ENCODE measurements at places on chromosomes 16 and 17.

- DNase-seq, result no peak
Observed at GRCh38 chr16:54627616-54628015, 303.0 kb upstream of the IRX5 start.

DNA sequence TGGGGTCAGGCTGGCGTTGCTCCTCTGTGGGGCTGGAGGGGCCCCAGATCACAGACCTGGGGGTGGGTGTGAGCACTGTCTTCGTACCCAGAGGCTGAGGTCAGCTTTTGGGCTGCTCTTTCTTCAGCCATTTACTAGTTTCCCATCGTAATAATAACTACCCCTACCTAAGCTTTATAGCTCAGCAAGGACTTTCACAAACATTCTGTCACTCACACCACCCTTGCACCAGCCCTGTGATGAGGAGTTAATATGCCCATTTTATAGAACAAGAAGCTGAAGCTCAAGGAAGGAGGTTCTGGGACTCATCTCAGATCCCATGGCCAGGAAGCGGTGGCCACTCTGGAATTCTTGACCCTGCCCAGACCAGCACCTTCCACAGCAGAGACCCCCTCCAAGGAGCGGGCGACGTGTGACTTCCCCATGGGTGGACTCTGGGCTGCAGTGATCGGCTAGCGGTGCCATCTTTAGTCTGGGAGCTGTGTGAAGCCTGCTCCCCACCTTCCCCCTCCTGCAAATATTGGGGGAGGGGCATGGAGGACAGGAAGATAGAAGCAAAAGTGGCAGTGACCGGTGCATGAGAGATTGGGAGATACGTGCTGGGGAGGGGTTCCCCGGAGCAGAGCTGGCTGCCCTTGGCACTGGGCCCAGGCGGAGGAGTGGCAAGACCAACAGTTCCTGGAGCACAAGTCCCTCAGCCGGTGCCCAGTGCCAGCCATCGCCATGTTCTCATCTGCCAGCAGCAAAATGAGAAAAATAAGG, 81.8 kb upstream of the TOB1 start:
- DNase-seq, result no peak

DNA sequence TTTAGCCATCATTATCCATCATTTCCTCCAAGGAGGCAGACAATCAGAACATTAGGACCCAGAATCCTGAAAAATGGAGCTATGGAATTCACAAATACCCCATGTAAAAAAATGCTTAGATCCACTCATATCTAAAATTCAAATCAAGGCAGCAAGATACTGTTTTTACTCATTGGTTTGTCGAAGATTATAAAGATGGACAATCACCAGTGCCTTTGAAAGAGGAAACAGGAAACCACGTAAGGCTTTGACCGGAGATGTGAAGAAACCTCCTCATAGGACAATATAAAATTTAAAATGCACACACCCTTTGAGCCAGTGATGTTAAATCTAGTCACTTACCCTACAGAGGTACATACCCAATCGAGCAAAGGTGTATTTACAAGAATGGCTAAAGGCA, 130.0 kb downstream of the XYLT1 start:
- DNase-seq, result no peak

DNA sequence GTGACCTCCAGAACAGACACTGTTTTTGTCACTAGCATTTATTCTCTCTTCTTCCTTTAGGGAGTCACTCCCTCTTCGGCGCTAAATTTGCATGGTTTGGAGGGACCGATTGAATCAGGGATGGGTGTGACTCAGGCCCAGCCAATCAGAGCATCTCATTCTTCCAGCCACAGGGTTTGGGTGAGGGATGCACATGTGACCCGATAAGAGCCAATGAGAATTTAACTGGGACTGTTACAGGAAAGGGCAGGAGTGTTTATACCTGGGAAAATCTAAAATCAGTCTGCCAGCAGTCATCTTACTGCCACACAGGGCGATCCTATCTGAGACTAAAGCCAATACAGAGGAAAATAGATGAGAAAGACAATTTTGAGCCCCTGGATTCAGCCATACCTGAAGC, 351.2 kb upstream of the ERCC4 start:
- no peak for DNase-seq

DNA sequence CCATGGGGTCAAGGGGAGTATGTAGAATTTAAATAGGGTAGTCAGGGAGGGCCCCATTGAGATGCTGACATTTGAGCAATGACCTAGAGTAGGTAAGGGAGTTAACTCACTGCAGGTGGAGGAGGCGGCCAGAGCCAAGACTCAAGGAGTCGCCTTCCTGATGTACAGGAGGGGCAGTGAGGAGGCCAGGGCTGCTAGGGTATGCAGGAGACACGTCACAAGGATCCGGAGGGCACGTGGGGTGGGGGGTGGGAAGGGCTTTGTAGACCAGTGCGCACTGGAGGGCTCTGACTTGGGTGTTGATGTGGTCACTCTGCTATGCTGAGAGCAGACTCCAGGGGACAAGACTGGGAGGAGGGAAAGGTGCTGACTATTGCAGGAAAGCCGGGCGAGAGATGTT, 37.5 kb downstream of the SPECC1 start:
- no peak for DNase-seq

DNA sequence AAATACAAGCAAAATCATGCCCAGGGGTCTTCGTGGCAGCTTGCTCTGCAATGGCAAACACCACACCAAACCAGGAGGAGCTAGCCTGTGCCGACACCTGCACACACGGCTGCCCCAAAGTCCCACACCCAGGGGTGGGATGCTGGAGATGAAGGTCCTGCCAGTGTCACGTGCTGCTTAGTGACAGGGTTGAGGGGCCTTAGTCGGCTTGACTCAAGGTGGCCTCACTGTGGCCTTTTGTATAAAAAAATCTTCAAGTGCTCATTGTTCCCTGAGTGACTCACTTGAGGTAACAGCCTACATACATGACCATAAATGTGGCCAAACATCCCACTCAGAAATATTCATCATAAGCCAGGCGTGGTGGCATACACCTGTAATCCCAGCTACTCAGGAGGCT, 7.3 kb downstream of the TRIM65 start:
- DNase-seq, result no peak

DNA sequence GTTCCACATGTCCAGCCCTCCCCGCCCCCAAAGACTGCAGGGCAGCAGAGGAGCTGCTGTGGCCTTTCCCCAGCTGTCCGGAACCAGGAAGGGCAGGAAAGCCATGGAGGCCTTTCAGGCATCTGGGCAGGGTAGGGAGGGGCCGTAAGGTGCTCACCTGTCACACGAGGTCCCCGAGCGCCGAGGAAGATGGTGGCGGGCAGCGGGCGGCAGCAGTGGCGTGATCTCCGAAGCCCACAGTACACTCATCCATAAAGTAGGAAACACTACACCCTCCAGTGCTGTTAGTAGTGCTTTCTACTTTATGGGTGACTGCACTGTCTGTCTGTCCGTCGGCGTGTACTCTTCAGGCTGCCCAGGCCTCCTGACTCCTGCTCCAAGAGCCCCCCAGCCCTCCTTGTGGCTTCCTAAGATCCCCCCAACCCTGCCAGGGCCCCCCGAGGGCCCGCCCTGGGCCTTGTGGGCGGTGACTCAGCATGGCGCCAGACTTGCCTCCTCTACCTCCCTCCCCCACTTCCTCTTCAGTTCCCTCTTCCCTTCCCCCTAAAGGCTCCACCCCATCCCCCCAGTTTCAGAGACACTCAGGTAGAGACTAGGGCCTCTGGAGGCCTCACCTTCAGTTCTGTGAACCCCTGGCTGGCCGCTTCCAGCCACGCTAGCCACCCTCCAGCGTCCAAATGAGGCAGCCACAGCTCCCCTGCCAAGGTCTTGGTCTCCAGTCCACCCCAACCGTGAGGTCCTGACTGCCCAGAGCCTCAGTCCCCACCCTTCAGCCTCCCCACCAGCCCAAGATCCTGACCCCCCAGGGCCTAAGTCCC, 2.6 kb upstream of the TSPOAP1 start:
- DNase-seq, result no peak

DNA sequence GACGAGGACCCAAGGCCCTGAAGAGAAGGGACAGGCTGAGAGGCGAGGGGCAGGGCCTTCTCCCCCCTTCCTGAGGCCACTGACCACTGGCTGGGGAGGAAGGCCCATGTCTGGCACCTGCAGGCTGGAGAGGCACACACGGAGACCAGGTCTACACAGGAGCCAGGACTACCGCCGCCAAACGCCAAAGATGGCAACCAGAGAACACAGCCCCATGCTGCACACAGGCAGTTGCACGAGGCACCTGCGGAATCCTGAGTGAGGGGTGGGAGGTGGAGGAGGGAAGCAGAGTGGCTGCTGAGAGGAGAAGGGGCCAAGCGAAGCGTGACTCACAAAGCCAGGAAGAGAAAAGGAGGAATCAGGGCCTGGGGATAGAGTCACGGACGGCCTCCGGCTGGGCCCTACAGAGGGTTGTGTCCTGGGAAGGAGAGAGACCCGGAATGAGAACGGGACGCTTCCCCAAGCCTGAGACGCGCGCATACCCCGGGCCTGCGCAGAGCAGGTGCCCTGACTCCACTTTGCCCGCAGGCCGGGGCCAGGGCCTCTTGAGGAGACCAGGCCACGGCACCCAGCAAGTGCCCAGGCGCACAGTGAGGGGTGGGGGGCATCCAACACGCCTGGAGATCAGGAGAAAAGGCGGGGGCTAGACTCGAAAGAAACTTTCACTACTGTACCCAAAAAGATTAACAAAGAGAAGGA, 28.7 kb upstream of the C16orf95 start:
- no peak for DNase-seq

DNA sequence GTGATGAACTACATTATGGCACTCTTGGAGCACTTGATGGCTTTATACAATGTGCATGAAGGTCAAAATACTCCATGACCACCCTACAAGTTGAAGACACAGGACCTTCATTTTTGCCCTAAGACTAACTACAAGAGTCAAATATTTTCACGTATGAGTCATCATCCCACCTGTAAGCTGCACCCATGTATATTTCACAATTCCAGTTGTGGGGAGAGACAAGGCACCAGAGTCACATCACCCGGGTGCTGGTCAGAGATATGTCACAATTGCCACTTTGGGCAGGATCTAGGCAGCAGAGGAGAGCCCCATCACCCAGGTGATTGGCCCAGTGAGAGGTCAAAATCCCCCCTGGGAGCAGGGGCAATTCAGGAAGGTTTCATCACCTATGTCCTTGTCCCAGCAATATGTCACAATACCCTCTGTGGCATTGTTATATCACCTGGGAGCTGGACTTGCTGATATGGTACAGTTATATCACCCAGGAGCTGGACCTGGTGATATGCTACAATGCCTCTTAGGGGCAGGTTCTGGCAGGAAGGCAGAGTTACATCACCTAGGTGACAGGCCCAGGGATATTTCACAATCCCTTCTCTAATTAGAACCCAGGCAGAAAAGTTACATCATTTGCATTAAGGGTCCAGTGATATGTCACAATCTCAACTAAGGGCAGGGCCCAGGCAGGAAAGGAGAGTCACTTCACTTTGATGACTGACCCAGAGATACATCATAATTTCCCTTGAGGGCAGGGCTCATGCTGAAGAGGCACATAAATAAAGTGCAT, 1839.2 kb downstream of the TP53TG3F start:
- no peak for DNase-seq

DNA sequence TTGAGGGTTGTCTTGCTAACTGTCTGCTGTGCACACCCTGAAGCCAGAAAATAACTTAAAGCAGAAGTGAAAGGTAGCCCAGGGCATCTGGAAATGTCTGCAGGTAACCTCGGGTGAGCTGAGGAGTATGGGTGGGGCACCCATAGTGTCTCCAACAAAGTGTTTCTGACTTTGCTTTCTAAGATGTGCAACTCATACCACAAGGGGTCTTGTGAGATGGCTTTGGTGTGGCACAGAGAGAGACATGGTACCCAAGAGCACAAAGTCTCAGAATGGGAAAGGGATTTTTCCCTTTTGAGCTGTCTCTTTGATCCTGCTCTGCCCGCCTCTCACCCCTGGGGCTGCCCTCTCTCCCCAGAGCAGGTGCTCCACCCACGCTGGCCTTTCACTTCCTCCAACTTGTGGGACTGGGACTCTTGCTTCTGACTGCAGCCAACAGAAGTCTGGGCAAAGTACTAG, 6.9 kb downstream of the CHD9 start:
- DNase-seq, result no peak

- DNase-seq, result no peak
Observed at GRCh38 chr17:55155856-55156560, 108.8 kb upstream of the HLF start.

DNA sequence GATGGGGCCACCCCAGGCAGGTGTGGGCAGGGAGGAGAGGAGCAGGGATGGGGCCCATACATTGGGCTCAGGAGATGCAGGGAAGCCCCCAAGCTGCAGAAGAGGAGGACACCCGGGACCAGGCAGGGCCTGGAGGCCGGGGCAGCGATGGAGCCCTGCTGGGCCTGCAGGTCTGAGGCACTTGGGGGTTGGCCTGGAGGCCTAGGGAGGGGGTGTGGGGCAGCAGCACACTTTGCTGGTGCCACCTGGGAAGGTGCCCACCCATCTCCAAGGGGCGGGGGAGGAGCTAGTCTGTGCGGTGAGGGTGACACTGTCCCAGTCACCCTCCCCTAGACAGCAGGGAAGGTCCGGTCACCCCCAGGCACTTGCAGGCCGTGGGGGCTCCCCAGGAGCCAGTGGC, 6.4 kb upstream of the CCDC57 start:
- no peak for DNase-seq

DNA sequence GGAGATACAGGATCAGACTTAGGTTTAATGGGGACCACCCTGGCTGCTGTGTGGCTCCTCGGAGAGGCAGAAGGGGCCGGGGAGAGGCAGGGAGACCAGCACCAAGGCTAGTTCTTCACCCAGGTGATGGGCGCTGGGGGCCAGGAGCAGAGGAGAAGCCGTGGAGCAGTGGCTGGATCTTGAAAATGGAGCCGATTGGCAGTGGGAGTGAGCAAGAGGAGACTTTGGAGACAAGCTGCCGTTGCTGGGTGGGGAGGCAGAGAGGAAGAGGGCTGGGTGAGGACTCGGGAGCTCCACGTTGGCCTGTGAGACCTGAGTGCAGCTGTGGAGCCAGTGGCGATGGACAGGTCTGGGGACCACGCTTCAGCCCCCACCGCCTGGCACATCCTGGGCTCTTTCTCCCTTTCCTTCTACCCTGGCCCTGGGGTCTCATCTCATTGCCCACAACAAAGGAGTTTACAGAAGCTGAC, 9.0 kb downstream of the RAB11FIP4 start:
- DNase-seq, result no peak

GRCh38 chr17:56114469-56114868, 38.8 kb upstream of the ANKFN1 start:
- DNase-seq, result no peak

DNA sequence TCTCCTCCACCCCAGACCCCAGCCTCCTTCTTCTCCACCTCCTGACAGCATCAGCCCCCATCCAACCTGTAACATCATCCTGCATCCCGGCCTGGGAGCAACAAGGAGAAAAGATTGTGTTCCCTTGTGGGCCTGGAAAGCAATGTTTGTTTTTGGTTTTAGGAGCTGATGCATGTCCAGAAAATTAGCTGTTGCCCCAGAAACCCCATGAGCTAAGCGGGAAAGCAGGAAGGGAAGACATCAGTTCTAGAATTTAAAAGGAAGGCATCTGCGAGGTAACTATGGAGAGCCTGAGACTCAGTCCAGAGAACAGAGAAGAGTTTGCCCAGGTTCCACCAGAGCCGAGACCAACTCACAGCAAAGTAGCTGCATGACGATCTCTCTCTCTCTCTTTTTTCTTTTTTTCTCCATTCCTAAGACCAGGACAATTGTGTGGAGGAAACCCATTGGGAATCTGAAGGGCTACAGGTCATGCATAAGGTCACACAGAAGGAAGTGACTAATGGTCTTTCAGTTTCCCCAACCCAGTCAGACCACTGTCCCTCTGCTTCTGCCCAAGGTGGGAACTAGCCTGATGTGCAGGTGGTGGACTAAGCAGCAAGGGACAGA, 124.4 kb downstream of the SLC39A11 start:
- no peak for DNase-seq

- DNase-seq, result peak; percentile 22
Observed at GRCh38 chr17:16923904-16924695, 47.8 kb downstream of the TNFRSF13B start.

- DNase-seq, result no peak
Observed at GRCh38 chr16:11870399-11870798, 19.1 kb upstream of the RSL1D1 start.

All from dorsolateral prefrontal cortex (tissue), 122 donors.